Activated CD8-positive, alpha-beta memory T cell treated with anti-CD3 and anti-CD28 coated beads for 1 hour (primary cell): ENCODE measurements at places on chromosomes 5 and 9.

DNA sequence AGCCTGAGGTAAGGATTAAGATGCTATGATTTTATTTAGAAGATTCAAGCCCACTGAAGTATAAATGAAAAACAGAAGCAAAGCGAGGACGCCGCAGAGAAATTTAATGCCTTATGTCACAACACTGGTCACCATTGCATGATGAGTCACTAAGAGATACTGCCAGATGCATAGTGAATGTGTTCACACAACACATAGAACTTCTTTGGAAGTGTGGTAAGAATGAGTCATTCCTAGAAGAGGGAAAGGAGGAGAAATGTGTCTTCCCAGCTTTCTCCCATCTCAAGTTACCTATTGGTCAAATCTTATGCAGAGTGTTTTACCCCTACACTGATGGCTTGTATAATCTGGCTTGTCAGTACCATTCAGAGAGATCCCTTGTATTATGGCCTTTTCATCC is 465.3 kb upstream of the ARRDC3 start:
- DNase-seq: no peak

- DNase-seq: no peak
Observed at GRCh38 chr9:110115341-110115820, 92.6 kb downstream of the C9orf152 start.

- no peak for DNase-seq
Observed at GRCh38 chr9:121839726-121840500, 188.5 kb downstream of the DAB2IP start.

DNA sequence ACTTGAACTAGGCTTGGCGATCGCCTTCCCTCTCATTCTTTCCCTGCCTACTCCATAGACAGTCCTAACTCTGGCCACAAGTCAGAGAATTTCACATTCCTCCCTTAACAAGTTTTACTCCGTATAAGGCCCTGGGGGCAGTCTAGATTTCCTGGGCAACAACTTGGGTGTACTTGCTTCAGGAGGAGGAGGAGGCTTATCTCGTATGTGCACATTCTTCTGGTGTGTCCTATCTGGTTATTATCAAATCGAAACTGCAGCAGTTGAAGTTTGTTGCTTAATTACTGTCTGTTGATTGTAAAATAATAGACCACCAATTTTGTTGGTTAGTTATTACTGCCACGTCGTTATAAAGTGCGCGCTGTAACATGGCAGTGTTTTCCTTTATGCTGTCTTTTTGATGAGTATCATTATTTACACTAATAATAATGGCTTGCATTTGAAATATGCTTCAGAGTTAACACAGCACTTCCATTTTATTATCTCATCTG is 42.0 kb downstream of the PIP5K1B start:
- no peak for DNase-seq

- no peak for DNase-seq
Observed at GRCh38 chr5:180128671-180129261, 57.2 kb upstream of the RNF130 start.

GRCh38 chr9:34179213-34180136 is 632 bp downstream of the UBAP1 start:
- no peak for DNase-seq
